ENCODE measurements at places on chromosomes 11 and 22.

DNA sequence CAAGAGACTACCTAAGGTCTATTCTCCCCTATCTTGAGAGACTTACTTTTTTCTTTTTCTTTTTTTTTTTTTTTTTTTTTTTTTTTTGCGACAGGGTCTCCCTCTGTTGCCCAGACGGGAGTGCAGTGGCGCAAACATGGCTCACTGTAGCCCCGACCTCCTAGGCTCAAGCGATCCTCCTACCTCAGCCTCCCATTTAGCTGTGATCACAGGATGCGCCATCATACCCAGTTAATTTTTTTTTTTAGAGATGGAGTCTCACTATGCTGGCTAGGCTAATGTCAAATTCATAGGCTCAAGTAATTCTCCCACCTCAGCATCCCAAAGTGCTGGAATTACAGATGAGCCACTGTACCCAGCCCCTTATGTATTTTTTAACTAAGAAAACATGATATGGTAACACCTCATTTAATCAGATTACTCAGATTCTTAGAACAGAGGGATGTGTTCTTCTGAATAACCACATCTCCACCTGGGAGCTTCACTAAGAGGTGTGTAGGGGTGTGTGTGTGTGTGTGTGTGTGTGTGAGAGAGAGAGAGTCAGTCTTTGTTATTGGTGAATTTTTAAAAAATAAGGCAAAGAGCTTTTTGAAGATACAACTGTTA, 102.9 kb downstream of the USP35 start:
- no peak for DNase-seq

DNA sequence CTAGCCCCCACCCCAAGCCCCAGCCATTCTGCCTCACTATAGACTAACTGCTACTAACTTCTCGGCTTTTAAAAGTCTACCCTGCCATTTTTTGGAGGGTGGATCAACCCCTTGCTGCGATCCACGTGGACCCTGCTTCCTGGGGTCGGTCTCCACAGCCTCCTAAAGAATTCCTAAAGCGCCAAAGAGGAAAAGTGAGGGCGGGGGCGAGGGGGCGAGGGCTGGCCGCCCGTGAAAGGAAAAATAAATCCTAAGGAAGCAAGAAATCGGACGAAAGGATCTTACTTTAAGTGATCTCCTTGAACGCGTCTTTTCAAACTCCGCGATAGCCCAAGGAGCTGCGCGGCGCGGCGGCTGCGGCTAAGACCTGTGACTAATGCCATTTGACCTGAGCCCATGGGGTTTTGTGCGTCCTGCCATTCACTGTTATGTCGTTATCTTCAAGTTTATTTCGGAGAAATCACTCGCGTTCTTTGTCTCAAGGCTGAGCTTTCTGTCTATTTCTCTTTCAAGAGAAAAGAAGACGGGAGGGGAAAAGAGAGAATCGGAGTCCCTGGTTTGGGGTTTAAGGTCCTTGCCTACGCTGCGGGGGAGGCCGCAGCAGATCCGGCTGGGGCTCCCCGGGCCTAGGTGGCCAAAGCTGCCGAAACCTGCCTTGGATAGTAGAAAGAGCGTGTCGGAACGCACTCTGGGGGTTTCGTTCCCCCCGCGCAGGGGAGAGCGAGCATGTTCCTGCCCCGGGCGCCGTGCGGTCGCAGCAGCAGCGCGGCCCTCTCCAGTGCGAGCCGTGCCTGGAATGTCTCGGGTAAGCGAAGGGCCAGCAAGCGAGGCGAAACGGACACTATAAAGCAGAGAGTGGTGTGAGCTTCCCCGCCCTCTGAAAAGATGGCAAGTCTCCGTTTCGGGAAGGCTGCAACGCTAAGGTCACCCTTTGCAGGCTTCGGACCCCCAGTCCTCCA, 2.8 kb upstream of the DBX1 start:
- peak; percentile 79 for DNase-seq

- no peak for DNase-seq
Observed at GRCh38 chr11:102911758-102912481, 37.1 kb upstream of the MMP12 start.

DNA sequence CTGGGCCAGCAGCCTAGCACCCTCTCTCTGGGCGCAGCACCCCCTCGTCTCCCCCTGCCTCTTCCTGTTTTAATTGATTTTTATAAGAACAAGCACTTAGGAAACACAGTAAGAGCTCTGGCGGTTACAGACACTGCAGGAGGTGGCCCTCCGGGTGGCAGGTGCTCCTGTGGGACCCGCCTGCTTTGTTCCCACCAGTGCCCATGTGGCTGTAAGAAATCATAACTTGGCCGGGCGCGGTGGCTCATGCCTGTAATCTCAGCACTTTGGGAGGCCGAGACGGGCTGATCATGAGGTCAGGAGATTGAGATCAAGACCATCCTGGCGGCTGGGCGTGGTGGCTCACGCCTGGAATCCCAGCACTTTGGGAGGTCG, 18.4 kb downstream of the TSPAN4 start:
- DNase-seq = no peak

- peak; percentile 68 for DNase-seq
Observed at GRCh38 chr22:32951076-32951806, 106.9 kb downstream of the SYN3 start.

DNA sequence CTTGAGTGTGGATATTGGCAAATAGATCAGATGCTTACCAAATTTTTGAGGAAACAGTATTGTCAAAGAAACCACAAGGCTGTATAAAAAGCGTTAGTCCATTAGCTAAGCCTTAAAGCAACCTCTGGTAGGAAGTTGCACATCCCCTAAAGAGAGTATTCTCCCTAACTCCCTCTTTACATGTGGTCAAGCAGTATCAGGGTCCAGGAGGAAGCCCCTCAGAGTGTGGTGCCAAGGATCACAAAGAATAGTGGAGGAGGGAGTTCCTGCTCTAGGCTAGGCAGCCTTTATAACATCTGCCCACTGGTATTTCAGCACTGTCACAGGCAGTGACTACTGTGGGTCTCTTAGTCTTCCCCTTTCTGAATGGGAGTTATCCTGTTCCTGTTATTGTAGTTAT, 18.8 kb upstream of the AMPD3 start:
- no peak for DNase-seq

DNA sequence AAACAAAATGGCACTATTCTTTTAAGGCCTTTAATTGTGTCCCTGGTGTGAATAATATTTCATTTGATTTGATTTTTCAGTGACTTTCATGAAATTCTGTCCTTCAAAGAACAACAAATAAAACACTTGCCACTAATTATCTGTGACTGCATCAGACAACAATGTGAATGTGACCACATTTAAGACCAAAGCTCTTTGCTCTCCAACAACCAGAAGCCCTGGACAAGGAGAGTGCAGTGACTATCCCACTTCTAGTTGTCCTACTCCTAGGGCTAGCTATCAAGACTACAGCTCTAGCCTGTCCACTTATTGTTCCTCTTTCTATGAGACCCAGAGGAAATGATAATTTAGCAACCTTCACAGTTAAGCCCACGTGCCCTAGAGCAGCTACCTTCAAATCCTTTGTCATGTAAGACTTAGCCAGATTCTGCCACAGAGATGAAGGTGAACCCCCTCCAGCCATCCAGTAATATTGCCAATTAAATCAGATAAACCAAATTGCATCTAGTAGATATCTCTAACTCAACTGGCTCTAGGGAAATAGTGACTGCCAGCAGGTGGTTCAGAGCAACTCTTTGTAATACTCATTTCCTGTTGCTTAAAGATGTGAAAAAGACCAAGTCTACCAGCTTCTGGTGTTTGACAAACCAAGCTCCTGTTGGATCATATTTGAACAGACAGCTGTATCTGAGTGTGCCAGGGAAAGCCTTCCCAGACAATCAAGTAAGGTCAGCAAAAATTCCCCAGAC, 142.6 kb upstream of the BLID start:
- no peak for DNase-seq

GRCh38 chr22:19766511-19767426, 6.2 kb downstream of the TBX1 start:
- no peak for DNase-seq

DNA sequence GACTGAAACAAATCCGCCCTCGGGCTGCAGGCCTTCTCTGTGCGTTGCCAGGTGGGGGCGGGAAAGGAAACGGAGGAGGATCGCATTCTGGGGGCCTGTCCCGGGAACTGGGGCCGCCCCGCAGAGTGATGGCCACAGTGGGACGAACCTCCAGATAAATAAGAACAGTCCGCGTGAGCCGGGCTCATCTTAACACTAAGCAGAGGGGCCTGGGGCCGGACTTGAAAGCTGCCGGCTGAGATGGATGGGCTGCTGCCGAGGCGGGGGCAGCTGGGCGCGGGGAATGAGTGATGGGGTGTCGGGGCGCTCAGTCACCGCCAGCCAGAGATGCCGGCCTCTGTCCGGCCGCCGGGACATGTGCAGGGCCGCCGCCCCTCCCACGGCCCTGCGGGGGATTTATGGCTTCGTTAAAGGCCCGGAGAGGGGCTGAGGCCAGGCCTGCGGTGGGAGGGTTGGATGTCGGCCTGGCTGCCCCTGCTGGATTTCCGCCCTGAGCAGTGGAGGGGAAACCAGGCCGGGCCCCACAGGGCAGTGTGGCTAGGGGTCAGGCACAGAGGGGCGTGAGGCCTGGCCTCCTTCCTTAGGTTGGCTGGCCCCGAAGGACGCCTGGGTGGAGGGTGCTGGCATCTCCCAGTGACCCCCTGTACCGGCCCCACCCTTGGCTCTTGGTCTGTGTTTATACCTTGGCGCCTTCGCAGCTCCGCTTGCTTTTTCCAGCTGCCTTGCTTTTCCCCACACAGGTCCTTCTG, 45.3 kb upstream of the CD82 start:
- no peak for DNase-seq

- no peak for DNase-seq
Observed at GRCh38 chr11:72411623-72412419, 22.5 kb downstream of the CLPB start.

- no peak for DNase-seq
Observed at GRCh38 chr11:14336507-14337503, 22.2 kb downstream of the RRAS2 start.

DNA sequence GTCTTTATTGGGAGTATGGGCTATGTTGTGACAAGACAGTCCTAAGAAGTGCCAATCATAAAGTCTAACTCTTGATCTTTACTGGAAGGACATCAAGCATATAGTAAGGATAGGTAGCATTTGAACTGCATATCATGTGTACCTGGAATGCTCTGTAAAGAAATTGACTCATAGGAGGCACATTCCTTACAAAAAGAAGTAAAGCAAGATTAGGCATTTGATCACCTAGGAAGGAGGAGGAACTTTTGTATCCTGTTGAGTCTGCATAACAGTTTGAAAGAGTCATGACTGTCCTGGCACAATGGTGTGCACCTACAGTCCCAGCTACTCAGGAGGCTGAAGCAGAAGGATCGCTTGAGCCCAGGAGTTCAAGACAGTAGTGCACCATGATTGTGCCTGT, 42.2 kb upstream of the DNAJB7 start:
- DNase-seq = no peak

- DNase-seq = no peak
Observed at GRCh38 chr11:126118806-126119205, 56.1 kb upstream of the CDON start.

GRCh38 chr22:41648432-41648831, 27.3 kb downstream of the XRCC6 start:
- DNase-seq = no peak

DNA sequence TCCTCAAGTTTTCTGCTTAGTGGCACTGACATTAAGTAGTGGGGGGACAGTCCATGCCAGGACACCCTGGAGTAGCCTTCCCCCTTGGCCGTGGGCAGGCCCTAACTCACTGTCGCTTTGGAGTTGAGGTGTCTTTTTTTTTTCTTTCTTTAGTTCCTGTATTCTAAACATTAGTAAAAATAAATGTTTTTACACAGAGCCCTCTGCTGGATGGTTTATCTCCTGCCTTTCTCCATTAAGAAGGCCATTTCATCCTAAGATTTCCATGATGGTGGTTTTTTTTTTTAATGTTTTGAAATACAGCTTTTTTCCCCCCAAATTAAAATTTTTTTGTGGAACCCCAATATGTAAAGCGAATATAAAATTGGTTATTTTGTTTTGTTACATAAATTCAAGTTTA, 1.8 kb upstream of the TIGD3 start:
- no peak for DNase-seq

- DNase-seq = no peak
Observed at GRCh38 chr11:74949753-74950137, 679 bp downstream of the SPCS2 start.

- no peak for DNase-seq
Observed at GRCh38 chr22:35064664-35065063, 1.3 kb upstream of the ISX start.

GRCh38 chr22:35537232-35537631, 3.4 kb upstream of the RASD2 start:
- DNase-seq = no peak

DNA sequence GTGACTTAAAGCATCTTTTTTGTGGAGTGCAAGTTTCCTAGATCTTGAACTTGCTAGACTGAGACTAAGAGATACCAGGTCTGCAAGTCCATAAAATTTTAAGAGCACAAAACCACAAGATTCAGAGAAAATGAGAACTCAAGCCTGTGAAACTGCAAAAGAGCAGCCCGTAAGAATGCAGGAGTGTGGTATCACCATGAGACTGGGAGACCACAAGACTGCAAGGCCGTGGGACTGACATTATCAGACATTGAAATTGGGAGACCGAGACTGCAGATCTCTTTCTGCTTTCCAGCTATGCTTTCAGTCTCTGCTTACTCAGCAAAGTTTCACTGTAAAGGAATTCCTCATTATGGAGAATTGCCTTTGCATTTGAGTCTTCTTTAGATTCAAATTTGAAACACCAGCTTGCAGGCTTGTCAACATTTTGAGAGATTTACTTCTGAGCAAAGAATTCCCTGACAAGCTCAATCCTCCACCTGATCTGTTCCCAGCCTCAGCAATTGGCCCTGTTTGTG, 621.2 kb downstream of the KCNA4 start:
- no peak for DNase-seq

- no peak for DNase-seq
Observed at GRCh38 chr11:8100158-8100557, 19.1 kb downstream of the TUB start.

DNA sequence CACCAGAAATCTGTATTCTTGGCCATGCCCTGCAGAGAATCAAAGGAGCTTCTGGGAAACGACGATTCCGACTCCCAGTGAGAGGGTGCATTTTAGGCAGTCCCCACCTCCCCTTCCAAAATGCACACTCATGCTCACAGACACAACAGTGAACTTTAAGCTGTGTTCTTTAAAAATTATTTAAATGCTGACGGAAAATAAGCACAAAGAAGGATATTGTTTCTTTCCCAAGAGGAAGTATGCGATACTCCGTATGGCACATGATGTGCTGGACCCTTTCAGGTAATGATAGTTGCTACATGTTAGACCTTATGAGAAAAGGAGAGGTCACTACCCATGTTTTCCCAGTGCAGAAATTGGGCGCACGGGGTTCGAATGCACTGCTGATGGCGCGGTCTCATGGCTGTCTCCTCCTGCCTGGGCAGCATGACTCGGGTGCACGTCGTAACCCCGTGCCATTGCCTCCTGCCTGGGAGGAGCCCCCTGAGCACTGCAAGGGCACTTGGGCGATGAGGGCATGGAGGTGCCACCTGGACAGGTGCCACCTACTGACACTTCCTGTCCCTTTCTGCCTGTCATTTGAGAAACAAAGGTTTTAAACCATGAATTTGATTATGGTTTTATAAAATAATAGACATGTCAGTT, 63.9 kb upstream of the CTTN start:
- DNase-seq = no peak

DNA sequence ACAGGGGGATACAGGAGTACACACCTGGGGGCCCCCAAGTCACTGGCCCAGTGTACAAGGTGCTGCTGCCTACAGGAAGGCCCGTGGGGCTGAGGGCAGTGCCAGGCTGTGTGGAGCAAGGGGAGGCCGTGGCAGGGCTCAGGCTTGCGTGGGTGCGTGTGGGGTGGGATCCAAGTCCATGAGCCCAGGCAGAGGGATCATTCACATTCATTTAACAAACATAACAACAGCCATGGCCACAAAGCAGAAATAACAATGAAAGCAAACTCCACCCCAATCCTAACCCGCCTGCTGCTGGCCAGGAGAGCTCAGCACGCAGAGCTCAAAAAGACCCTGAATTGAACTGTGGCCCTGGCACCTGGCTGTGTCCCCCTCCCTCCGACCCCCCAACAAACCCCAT, 17.0 kb upstream of the SCGB1A1 start:
- no peak for DNase-seq

All from H1 (cell line).